ENCODE measurements at places on chromosomes 16 and 17.

- no peak for DNase-seq
Measured at GRCh38 chr17:60095381-60095780, 16.7 kb upstream of the HEATR6 start.

DNA sequence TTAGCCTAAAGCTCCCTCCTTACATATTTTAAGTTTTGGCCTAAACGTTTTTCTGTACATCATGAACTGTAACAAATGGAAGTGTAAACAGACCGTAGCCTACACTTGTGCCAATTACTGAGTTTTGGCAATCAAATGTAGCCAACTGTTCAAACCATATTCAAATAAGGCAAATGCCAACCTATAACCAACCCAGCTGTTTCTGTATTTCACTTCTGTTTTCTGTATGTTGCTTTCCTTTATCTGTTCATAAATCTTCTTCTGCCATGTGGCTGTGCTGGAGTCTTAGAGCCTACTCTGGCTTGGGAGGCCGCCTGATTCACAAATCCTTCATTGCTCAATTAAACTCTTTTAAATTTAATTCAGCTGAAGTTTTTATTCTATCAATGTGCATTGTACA is 6.9 kb upstream of the C16orf78 start:
- DNase-seq = no peak

DNA sequence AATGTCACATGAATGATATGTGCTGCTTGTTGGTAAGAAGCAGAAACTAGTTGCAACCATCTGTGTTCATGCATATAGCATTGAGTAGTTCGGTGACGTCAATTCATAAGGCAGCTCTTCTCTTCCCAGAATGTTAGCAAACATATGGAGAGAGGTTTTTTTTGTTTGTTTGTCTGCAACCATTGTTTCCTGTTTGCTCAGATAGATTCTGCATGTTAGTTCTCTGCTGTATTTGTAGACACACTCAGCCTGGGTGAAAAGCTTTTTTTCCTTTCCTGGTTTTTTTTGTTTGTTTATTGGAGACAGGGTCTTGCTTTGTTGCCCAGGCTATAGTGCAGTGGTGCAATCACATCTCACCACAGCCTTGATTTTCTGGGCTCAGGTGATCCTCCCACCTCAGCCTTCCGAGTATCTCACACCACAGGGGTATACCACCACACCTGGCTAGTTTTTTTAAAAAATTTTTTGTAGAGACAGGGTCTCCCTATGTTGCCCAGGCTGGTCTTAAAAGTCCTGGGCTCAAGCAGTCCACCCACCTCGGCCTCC is 16.7 kb downstream of the WSB1 start:
- DNase-seq = no peak

DNA sequence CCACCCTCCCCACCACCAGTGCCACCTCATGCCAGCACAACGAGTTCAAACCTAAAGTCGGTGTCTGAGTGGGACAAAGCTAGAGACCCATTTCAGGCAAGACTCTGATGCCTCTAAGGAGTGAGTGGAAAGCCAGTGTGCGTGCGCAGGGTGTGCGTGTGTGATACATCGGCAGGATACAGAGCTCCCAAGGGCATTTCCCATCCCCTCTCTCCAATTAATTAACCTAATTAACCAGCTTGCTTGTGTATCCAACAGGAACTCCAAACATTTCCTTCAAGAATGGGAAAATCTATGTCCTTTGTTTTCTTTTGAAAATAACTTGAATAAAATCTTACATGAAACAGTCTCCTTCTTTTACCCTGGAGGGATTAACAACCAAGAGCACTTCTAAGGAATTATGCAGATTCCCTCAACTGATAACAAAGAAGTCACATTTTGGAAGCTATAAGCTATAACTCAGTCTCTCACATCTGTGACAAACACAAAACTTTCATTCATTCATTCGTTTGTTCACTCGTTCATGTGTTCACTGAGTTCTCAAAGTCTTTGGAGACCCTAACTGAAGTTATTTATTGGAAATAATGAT is 9.9 kb downstream of the ATPAF2 start:
- no peak for DNase-seq

- no peak for DNase-seq
Measured at GRCh38 chr16:85310868-85311585, 198.8 kb upstream of the CIBAR2 start.

- DNase-seq = peak; percentile 35
Measured at GRCh38 chr16:47016700-47017133, 43.2 kb upstream of the DNAJA2 start.

GRCh38 chr16:82990155-82990554 is 363.4 kb downstream of the CDH13 start:
- no peak for DNase-seq

GRCh38 chr17:72683506-72684404 is 408.7 kb downstream of the SLC39A11 start:
- no peak for DNase-seq

DNA sequence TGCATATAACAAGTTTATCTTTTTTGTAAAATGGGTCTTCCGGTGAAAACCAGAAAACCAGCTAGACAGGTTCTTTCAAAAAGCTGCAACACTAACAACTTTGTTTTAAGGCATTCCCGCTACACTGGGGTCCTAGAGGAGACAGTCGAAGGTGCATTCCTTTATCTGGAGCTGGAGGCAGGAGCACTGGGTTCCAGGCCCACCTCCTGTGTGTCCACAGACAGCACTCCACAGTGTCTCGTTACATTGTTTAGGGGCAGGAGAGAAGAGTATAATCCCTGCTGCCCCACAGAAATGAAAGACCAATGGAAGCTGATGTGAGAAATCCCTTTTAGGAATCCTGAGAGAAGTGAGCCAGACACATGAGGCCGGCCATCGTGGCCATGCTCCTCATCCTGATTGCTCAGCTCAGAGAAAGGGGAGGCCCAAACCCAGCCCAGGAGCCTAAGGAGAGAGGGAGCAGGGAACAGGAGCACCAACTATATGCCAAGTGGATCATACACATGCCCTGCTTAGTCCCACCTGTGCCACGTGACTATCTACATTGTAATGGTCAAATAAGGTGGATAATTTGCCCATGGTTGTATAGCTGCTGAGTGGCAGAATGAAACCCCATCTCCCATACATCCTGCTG is 59.5 kb downstream of the CCDC182 start:
- no peak for DNase-seq

GRCh38 chr17:12022310-12022709 is 1.6 kb downstream of the MAP2K4 start:
- DNase-seq = no peak

GRCh38 chr16:66154801-66155200 is 211.7 kb upstream of the CDH5 start:
- DNase-seq = no peak

DNA sequence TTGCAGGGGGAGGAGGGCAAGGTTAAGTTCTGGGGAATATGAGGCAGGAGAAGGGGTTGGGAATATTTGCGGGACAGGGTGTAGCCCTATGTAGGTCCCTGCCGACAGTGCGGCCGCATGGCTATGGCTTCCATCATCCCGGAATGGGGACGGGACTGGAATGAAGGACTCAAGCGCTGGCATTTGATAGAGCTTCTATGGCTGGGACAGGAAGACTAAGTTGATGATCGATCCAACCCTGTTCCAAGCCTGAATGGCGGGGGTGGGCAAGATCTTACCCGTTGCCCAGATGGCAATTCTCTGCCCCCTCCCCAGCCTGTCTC is 47.1 kb downstream of the SRCIN1 start:
- DNase-seq = no peak

DNA sequence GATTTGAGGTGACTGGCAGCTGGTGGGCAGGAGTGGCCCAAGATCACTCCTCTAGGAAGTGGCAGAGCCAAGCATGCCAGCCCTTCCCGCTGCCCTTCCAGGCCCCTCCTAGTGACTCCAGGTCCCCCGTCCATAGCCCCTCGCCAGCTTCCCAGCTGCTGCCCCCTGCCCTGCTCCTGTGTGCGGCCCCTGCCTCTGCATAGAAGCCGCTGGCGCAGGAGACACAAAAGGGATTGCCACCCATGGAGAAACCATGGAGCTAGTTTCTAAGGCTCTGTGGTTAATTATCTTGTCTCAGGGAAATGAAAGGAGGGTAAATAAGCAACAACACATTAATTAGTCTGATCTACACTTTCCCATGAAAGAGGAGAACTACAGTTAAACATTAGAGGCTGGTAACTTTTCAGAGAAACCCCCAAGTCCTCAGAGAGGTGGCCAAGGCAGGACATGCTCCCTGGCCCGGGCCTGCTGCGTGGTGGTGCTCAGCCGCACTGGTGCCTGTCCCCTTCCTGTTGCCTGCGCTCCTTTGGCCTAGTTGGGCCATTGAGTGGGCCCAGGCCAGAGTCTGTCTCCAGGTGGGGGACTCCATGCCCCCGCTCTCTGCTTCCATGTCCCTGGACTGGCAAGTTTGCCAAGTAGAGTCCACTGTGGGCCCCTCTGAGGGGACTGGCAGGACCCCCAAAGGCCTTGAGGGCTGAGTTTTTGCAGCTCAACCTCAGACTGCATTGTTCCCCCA is 65.2 kb downstream of the PRMT7 start:
- DNase-seq = no peak

- DNase-seq = no peak
Measured at GRCh38 chr17:80738987-80739730, 194.5 kb downstream of the RPTOR start.

DNA sequence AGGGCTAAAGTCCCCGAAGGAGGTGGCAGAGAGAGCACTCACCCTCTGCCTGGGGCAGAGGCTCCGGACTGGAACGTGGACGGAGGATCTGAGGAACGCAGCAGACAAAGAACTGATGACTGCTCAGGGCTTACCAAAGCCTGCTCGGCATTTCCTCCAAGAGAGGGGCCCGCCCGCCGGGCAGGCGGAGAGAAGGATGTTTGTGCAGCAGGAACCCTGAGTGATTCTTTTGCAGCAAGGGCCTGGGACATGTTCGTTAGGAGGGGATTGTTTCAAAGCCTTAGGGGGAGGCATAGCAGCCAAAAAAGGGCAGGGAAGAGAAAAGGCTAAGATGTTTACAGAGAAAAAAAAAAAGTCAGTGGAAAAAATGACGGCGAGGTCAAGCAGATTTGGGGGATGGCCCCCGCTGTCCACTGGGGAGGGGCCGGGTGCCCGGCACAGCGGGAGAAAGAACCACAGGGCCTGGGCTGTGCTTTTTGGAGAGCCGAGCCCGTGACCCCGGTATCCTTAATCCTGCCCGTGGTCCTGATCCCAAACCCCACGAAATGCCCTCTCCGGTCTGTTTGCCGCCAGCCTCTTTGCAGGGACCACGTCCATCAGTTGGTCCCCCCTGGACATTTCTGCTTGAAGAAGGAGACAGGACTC is 129.3 kb downstream of the NTN1 start:
- no peak for DNase-seq

- DNase-seq = no peak
Measured at GRCh38 chr17:80573701-80574100, 29.1 kb downstream of the RPTOR start.

GRCh38 chr16:72787514-72788268 is 260.2 kb downstream of the ZFHX3 start:
- DNase-seq = peak; percentile 68

GRCh38 chr17:72145562-72145961 is 24.7 kb downstream of the SOX9 start:
- no peak for DNase-seq

DNA sequence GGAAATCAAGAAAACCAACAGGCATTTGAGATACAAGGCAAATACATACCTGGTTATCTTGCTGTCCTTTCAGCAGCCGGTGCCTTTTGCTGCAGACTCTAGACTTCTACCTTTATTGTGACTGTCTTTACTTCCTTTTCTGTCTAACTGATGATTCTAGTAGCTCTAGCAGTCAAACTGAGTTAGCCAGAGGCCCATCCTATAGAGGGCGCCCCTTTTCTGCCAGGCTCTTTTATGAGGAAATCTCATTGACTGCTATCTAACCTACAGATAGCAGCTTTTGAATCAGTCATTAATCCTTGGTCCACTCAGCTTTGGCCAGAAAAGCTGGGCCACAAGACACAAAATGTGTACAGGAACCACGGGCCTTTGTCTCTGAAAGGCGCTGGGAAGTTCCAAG is 87.5 kb upstream of the WSB1 start:
- no peak for DNase-seq

- DNase-seq = no peak
Measured at GRCh38 chr17:5672815-5673430, 88.6 kb upstream of the NLRP1 start.

- DNase-seq = no peak
Measured at GRCh38 chr17:975371-975915, 4.1 kb downstream of the NXN start.

GRCh38 chr16:74583926-74584666 is 22.8 kb downstream of the GLG1 start:
- DNase-seq = no peak

- DNase-seq = no peak
Measured at GRCh38 chr17:77606146-77606864, 352.2 kb upstream of the TNRC6C start.

GRCh38 chr17:12302711-12303110 is 282.0 kb downstream of the MAP2K4 start:
- no peak for DNase-seq

GRCh38 chr16:58665200-58665599 is 19.4 kb downstream of the SLC38A7 start:
- DNase-seq = no peak

DNA sequence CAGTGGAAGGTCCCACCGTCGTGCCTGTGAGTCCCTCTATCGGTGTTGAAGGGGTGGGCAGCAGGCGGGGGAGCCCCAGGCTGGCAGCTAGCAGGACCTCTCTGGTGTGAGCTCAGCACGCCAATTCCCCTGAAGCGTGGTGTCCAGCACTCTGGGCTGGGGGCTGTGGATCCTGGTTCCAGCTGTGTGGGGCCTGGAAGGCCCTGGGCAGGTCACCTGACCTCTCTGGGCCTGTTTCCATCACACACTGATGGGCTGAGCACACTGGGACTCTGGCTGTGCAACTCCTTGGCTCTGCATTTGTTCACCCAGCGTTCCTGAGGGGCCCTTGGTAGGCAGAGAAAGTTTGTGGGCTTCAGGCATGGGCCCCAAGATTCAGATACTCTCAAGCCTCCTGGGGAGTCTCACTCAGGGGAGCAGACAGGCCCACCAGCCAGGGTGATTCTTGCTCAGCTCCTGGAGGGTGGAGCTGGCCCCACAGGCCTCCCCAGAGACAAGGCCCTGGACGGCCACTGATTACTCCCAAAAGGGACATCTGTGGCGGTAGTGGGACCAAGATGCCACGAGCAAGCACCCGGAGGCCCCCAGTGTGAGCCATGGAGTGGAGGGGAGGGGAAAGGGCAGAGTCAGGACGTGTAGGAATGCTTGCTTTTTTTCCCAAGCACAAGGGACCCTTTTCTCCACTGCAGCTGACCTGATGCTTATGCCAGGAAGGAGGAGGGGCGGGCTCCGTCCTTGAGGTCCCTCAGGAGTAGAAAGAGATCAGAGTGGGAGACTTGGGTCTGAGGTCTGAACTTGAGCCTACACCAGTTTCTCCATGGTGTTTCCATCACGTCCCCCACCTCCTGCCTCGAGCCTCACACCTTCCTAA is 8.5 kb downstream of the SCGB1C2 start:
- DNase-seq = no peak

DNA sequence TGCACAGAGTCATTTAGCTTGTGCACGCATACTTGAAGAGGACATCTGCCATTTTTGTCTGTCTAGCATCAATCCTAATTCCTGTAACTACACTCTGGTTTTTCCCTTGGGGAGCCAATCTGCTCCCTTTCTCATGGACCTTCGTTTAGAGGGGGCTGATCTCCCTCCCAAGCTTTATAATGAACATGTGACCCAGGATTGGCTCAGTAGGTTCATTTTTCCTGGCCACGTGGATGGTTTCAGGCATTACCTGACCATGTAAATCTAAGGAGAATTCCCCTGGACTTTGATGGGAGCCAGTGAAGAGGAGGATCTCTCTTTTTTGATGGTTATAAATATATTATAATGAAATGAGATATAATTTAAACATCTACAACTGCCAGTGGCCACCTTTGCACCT is 56.8 kb upstream of the HS3ST2 start:
- DNase-seq = no peak

Measured in CD4-positive, alpha-beta T cell treated with Interferon alpha-2 for 1 hour (primary cell).